ENCODE measurements at places on chromosomes 5 and 9.

DNA sequence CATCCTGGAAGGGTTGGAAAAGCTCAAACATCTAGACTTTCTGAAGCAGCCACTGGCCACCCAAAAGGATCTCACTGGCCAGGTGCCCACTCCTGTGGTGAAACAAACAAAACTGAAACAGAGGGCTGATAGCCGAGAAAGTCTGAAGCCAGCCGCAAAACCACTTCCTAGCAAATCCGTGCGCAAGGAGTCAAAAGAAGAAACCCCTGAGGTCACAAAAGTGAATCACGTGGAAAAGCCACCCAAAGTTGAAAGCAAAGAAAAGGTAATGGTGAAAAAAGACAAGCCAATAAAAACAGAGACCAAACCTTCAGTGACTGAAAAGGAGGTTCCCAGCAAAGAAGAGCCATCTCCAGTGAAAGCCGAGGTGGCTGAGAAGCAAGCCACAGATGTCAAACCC lies 87.6 kb downstream of the MAP1B start:
- no peak for DNase-seq

DNA sequence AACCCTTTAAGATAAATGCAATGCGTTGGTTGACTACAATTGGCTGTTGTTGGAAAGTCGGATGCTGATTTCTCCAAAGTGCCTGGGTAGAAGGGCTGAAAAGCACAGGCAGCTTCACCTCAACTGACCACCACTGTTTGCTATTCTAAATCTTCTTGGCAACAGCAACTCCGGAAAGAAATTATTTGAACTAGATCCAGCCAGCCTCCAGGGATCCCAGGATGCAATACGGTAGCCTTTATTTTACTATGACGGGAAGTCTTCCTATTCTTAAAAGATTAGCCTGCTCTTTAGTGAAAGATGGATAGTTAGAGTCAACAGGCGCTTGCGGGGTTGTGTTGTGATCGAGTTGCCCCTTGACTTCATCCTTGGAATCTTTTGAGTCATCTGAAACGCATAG lies 78.6 kb upstream of the KLF9 start:
- DNase-seq, result no peak

DNA sequence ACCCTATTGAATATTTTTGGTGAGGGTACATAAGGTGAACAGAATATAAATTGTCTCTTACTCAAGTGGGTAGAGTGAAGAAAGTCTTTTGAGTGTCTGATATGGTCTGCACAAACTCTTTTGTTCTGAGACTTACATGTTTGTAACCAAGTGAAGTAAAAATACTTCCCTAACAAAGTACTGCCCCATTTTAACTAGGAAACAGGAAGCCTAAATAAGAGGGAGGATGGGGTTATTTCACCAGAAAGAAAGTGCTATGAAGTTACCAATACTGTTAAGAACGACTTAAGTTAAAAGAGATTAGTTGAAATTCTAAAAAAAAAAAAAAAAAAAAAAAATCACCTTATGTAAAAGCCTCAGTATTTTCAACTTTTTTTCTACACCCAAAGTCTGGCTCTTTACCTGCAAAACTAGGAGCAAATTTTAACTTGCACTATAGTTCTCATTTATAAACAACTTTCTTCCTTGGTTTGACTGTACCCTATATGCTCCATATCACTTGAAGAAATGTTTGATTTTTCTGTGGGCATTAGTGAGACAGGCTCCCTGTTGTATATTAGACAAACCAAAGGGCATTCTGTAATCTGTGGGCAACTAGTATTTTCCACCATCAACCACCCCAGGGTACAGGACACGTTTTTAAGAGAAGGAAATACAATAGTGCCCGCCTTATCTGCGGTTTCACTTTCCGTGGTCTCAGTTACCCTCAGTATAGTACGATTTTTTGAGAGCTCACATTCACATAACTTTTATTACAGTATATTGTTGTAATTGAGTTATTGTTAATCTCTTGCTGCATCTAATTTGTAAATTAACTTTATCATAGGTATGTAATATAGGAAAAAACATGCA lies 127.7 kb downstream of the NR3C1 start:
- DNase-seq, result no peak

GRCh38 chr5:157216391-157217142 lies 35.9 kb downstream of the ITK start:
- DNase-seq, result no peak

DNA sequence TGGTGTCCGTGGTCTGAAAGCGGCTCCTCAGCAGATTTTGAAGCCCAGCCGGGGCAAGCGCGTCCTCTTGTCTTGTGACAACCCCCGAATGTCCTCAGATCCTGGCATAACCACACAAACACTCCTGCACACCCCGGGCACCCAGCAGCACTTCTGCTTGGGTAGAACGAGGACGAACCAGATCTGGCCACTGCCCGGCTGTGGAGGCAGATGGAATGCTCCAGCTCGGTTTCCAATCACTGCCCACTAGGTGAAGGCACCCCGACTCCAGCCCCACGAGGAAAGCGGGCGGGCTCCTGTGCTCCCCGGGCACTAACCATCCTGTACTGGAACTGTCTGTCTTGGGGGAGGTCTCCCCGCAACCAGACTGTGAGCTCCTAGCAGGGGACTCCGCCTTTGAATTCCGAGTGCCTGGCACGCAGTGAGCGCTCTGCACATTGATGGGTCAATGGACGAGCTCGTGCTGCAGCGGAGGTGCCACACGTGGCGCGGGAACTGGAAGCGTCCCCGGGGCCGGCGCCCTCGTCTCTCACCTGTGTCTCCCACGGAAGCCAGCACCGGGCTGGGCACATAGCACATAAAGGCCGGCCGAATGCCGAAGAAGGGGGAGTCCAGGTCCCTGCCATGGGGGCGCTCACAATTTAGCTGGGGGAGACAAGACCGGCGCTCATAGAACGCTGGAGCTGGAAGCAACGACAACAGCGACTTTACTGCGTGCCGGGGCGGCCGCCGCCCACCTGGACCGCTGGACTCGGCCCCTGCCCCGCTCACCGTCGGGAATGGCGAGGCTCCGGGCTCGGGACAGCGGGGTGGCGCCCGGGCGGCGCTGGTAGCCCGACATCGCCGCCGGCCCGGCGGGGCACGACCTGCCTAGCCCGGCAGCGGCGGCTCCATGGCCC lies 608 bp downstream of the ENTR1 start:
- DNase-seq, result no peak

DNA sequence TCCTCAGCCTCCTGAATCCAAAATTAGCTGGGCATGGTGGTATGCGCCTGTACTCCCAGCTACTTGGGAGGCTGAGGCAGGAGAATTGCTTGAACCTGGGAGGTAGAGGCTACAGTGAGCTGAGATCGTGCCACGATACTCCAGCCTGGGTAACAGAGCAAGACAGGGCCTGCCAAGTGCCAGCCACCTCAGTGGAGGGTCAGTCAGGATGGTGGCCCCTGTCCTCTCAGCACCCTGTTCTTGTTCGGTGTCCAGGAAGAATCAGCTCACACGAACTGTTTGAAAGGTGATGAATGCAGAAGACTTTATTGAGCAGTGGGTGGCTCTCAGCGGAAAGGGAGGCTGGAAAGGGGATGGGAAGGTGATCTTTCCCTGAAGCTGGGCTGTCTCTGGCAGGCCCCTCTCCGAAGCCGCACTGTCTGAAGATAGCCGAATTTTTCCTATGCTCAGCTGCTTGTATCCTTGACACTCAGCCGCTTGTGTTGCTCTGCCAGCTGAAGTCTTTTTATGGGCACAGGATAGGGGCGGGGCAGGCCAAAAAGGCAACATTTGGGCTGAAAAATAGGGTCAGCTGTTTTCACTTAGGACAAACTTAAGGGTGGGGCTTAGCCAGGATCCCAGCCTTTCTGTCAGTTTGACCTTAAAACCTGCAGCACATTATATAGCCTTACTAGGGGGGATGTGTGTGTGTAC lies 50.9 kb downstream of the UBE2R2 start:
- no peak for DNase-seq

GRCh38 chr5:142716963-142717362 lies 31.1 kb upstream of the FGF1 start:
- DNase-seq, result peak; percentile 49

DNA sequence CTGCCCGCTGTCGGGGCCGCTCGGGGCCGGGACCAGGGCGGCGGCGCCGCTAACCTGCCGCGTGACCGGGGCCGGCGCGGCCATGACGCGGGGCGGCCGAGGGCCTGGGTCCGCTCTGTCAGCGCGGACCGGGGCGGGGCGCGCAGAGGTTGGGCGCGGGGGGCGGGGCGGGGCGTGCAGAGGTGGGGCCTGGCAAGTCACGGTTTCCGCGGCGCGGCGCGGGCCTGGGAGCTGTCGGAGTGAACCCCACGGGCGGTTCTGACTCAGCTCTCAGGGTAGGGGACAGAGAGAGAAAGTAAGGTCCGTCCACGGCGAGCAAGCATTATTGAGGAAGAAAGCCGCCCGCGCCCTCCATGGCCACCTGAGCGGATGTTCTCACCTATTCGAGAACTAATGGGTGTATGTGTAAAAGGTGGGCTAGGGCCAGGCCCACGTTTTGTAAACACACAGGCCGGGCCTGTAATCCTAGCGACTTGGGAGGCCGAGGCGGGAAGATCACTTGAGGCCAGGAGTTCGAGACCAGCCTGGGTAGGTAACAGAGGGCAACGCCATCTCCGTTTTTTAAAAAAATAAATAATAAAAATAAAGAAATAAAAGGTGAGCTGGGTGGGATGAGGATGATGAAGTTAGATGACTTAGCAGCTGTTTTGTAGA lies at the start of gene PRXL2C:
PRXL2C (minus strand) TSS at position 120 of the 654 bp plus-strand sequence; CDS start at position 84, 36 bp downstream.
- peak; percentile 75 for DNase-seq

DNA sequence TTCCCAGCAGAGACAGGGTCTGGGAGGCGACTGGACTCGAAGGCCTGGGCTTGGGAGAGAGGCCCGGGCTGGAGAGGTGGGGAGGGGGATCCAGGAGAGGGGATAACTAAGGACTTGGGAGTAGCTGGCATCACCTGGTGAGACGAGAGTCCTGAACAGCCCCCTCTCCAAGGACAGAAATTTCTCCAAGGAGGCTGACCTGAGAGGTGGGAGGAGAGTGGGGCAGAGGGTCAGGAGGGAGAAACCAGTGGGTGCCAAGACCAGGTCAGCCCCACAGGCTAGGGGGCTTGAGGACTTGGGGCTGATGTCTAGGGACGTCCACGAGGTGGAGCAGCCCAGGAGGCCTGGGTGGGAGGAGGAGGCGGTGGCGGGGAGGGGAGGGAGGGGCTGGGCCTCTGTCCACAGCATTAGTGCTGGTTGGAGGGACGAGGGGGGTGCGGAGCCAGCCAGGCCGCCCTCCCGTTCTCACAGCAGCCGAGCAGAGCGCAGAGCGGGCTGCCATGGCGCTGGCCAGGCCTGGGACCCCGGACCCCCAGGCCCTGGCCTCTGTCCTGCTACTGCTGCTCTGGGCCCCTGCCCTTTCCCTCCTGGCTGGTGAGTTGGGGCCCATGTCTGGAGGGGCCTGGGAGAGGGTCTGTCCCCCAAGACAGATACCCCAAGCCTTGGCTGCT lies at the start of gene CRB2:
CRB2 (plus strand) TSS at position 437 of the 671 bp plus-strand sequence; CDS start at position 501, 64 bp downstream.
- DNase-seq, result peak; percentile 69

DNA sequence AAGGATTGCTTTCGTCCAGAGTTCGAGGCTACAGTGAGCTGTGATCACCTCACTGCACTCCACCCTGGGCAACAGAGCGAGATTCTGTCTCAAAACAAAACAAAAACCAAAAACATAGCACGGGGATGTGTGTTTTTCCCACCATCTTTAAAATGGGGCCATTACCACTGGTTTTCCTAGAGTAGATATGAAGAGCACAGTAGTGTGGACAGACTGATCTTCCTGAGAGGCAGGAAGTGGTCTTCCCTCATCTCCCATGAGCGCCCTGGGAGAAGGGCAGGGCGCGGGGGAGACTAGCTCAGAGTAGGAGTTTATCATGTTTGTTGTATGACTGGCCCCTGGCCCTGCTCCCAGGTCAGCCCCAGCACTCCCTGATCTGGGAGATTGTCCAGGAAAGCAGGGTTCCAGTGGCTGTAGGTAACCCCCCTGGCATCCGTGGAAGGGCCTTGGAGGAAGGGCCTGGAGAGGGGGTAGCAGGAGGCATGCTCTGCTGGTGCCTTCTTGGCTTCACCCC lies 2.3 kb downstream of the SUSD3 start:
- no peak for DNase-seq

DNA sequence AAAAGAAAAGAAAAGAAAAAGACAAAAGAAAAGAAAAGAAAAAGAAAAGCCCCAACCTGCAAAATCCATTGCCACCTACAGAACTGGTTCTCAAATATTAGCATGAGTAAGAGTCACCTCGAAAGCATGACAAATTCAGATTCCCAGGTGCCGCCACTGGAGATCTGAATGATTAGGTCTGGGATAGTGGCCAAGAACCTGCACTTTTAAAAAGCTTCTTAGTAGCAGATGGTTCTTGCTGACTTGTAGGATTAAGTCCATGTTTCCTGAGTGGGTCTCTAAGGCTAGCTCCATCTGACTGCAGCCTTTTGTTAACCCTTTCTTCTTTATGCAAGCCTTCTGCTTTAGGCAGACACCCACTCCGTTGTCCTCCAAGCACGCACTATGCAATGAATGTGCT lies 178.5 kb upstream of the CDH18 start:
- DNase-seq, result no peak

- DNase-seq, result no peak
These were observed 76.1 kb downstream of the C9orf50 start for GRCh38 chr9:129544761-129545160.

DNA sequence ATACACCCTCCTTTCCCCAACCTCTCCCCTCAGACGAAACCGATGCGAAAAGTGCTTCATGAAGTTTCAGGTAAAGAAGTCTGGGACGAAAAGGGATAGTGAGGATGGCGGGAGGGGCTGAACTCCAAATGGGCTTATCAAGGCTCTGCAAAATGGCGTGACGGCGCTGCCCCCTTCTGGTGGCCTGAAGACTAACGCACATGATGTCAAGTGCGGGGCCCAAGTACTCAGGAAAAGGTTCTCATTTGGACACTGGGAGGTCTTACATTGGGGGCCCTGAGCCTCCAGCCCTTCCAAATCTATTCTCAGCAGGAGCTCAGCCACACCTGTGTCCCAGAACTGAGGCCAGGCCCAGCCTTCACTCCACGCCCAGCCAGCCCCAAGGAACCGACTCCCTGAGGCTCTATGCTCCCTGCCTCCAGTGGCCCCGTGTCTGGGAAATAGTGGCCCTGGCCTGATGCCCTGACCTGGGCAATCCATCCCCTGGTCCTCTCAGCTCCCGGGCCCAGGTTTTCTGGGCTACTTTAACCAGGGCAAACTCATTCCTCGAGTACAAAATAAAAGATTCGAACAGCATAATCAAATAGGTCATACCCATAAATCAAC lies 119.9 kb downstream of the KCNIP1 start:
- DNase-seq, result no peak

DNA sequence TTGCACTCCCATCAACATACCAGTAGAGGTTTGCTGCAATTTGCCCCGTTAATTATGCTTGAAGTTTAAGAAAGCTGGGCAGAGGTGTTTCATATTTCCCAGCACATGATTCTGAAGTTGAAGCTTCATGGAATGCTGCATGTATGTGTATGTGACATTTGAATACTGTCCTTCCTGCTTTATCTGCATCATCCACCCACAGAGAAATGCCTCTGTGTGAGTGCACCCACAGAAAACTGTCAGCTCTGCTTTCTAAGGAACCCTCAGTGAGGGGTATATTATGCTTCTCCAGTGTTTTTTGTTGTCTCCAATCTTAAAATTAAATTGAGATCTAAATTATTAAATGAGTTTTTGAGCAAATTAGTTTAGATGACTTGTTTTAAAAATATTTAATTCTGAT lies 358.1 kb upstream of the PIK3R1 start:
- no peak for DNase-seq

GRCh38 chr5:44770780-44771717 lies 37.7 kb upstream of the MRPS30 start:
- no peak for DNase-seq

GRCh38 chr9:2663461-2664173 lies 42.0 kb downstream of the VLDLR start:
- no peak for DNase-seq

Measured in hippocampal formation (tissue), 2 donors.